ENCODE measurements at places on chromosomes 16 and 17.
A peak's percentile ranks its signal among the peaks of the same experiment; 100 is the strongest.

GRCh38 chr17:68611353-68612208 lies 10.4 kb upstream of the FAM20A start:
- no peak for DNase-seq

DNA sequence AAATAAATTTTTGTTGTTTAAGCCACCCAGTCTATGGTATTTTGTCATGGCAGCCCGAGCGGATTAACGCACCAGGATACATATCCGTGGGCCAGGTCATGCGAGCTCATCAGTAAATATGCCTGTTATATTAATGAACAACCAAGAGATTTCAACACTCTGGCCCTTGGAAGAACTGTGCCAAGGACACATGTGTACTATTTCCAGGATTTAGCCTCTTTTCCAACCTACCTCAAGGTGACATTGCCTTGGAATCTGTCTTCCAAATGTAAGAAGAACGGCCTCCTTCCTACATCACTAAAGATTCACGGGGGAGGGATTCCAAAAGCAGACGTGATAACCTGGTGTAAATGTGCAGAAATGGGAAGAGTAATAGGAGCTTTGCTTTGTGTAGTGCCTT lies 72.8 kb upstream of the DYNLRB2 start:
- DNase-seq: no peak

- DNase-seq: no peak
These were observed 12.0 kb downstream of the PLA2G10 start for GRCh38 chr16:14682121-14682520.

GRCh38 chr16:79267781-79268180 lies 332.8 kb downstream of the MAF start:
- DNase-seq: no peak

DNA sequence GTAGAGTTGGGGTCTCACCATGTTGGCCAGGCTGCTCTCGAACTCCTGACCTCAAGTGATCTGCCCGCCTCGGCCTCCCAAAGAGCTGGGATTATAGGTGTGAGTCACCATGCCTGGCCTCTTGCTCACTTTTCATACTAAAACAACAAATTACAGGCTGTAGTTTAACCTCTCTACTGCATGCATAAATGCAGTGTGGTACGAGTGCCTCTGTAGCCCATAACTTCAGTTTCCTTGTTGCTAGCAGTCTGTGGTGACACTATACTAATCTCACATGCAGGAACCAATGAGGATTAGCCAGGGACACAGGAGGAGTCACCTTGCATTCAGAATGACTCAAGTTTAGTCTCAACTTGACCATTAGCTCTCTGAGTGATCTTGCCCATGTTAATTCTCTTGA lies 20.1 kb downstream of the HMOX2 start:
- DNase-seq: no peak

- DNase-seq: no peak
These were observed 66.0 kb downstream of the YPEL2 start for GRCh38 chr17:59397316-59398073.

GRCh38 chr17:54754560-54754959 lies 146.1 kb upstream of the TOM1L1 start:
- no peak for DNase-seq

DNA sequence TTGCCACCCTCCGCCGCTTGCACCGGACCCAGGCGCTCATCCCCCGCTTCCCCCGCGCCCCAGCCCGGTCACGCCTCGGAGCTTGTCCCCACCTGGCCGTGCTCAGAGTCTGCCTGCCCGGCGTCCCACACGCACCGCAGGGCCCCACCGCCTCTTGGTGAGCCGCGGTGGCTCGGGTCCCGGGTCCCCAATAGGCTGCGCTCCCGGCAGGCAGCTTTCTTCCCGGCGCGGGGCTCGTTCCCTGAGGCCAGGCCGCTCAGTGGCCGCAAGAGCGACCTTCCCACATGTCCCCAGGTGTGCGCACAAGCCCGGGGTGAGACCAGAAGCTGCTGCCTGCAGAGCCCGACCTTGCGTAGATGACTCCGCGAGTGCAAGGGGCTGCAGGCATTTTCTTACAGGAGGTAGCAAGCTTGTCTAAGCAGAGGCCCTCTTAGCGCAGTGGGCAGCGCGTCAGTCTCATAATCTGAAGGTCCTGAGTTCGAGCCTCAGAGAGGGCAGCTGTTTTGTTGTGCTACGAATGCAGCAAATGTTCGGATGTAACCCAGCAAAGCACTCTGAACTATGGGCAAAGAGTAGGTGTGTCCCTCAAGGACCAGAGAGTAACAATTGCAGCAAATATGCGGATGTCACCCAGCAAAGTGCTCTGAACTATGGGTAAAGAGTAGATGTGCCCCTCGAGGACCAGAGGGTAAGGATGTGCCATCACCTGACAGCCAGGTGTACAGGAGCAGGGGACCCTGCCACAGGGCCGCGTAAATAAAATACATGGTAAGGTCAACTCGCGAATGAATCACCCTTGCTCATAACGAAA lies 15.6 kb downstream of the TLE7 start:
- no peak for DNase-seq

DNA sequence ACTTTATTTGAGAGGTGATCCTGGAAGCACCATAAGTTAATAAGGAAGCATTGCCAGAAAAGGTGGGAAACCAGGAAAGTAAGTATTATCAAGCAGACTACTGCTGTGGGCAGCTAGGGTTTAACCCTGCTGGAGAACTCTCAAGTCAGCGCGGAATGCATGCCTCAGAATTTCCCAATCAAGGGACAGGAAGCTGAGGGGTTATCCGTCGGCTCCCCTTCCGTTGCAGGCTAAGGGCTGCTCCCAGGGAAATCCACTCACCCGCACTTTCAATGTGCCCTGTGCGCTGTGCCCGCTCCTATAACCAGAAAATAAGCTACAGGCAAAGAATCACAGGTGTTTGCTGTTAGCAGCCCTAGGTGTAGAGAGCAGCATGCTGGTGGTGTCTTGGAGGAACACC lies 138.5 kb upstream of the CACNG3 start:
- DNase-seq: no peak

- no peak for DNase-seq
These were observed 41.8 kb downstream of the TANGO6 start for GRCh38 chr16:68884861-68885720.

GRCh38 chr17:81647640-81648012 lies 8.7 kb downstream of the PDE6G start:
- no peak for DNase-seq

DNA sequence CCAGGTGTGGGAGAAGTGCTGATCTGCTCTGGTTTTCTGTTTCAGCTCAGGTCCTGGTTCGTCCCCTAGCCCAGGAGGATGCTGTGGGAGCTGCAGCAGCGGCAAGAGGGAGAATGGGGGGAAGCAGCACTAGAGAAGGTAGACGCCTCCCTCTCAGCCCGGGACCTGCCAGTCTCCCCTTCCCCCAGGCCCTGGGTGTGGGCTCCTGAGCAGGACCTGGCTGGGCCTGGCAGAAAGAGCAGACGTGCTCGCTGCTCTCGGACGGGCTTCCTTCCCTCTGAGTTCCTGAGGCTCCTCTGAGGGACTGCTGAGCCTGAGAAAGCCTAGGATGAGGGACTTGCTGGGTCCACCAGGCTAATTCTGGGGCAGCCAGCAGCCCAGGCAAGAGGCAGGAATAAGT lies 3.1 kb downstream of the PRCD start:
- no peak for DNase-seq

- DNase-seq: peak; percentile 87
These were observed 2.8 kb upstream of the NTN3 start for GRCh38 chr16:2468233-2468724.

DNA sequence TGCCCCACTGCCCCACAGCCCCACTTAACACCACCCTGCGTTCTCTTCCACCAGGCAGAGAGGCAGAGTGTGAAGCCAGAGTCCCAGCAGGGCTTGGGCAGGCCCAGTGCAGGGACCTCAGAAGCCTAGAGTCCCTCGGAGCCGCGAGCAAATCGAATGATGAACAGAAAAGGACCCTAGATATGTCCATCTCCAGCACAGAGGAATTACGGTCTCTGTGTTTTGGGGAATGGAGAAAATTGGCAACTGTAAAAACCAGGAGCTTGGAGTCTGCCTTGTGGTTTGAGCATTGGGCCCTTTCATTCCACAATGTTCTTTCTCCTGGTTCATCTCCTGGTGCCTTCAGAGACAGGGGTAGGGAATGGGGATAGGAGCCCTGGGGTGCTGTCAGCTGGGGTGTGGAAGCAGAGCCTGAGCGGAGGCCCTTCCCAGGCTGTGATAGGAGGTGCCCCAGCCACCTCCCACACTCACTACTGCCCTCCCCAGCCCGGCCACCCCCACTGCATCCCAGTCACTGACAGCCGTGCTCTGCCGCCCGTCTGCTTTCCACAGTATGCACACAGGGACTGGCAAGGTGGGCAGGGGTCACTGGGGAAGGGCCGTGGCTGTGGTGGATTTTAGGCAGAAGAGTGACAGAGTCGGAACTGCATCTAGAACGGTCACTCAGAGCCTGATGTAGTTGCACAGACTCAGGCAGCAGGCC lies 26.7 kb downstream of the TBX4 start:
- DNase-seq: no peak

GRCh38 chr17:78168903-78169793 lies 767 bp downstream of the SYNGR2 start:
- DNase-seq: no peak

DNA sequence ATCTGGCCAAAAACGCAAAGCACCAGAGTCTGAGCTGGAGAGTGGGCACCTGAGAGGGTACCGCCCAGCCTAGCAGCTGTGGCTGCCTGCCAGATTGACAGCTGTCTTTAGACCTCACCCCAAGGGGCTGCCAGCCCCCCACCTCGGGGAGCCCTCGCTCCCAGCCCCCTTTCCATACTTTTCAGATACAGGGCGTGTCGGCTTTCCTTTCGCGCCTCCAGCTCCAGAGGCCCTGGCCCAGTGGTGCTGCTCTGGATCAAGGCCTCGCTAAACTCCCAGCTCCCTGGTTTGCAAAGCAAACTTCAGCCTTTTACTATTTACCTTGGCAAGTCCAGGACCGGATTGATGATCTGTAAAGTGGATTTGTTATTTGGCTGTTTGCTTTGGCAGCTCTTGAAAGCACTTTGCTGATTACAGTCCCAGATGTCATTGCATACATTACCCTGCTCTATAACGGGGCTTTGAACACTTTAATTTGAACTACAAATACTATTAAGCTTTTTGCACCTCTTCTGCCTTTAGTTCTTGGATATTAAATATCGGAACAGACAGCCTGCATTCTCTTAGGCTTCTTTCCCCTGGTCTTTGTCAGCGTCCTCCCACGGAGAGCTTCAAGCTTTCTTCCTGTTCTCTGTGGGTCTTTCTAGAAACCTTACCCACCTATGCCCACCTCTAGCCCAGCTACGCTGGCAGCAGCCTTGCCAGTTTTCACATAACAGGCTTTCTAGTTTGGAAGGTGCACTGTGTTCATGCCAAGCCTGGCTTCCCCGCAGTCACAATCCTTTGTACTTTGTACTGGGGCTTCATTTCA lies 63.6 kb upstream of the TBX2 start:
- DNase-seq: peak; percentile 64

DNA sequence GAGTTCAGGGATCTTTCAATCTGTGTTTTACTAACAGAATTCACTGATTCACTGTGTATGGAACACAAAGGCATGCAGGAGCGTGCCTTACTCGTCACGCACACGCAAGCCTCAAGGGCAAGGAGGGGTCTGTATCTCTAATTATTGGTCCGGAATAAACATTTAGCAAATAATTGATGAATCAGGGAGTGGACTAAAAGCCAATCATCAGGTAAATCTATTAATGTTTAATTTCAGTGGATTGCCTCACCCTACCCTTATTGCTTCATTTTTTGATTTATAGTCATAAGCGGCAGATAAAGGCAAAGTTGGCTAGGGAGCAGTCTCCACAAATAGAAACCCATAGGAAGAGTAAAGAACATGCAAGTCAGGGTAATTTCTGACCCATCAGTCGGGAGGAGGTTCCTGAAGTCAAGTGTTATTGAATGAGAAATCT lies 7.4 kb upstream of the HSD17B2 start:
- no peak for DNase-seq

DNA sequence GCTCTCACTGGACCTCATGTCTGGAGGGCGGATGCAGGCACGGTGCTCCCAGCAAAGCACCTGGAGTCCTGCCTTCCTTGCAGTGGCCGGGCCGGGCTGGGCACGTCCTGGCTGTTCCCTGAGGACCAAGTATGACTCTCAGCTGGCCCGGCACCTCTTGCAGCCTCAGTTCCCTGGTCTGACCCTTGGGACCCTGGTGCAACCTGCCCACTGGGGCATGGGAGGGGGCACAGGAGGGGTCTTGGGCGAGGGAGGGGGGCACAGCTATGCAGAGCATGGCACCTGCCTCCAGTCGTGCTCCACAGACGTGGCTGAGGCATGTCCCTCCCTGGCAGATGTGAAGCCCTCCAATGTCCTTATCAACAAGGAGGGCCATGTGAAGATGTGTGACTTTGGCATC lies 19.6 kb downstream of the MAP2K3 start:
- DNase-seq: no peak

- no peak for DNase-seq
These were observed 44.9 kb downstream of the ABCA5 start for GRCh38 chr17:69282002-69282401.

- DNase-seq: no peak
These were observed 977 bp upstream of the ZNF778 start for GRCh38 chr16:89216315-89217137.

DNA sequence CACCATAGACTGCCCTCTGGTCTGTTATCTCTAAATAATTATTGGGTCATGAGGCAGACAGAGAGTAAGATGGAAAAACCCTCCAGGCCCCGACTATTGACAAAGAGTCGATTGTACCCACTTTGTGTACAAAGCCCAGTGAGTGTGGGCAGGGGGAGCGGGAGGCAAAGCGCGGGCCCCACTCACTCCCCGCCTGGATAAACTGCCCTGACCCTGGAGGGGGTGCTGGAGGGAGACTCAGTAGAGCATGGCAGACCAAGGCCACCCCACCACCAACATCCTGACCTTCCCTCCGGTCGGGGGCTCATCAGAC lies 11.2 kb upstream of the CPSF4L start:
- DNase-seq: no peak

DNA sequence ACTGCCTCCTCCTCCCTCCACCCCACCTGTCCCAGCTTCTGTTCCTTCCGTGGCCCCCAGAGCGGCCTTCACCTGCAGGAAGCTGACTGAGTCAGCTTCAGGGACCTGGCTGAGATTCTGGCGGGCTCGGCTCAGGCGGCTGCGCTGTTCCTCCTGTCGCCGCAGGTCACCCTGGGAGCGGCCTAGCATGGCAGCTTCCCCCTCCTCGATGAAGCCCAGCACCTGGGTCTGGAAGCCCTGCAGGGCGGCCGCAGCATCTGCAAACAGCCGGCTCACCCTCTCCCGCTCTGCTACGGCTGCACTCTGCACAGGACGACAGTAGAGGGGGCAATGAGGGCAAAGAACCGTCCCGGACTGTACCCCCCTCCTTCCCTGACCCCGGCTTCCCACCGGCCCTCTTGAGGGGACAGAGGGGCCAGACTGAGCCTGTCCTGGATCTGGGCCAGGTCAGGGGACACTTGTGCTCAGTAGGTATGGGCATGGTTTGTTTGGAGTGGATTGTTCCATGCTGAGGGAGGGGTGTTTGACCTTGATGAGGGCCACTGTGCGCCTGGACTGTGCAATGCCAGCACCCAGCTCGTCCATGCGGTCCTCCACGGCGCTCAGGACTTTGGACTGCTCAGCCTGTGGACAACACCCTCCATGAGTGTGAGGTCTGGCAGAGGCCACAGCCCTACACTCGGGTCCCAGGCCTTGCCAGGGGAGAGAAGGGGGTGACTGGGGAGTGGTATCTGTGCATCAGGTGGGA lies 2.0 kb downstream of the TRIM47 start:
- DNase-seq: no peak

All from NCI-H187 treated with DMSO at 0.1 percent for 48 hours (cell line).